G401 (cell line): ENCODE measurements at places on chromosomes 13 and 19. TPM values are rescaled to one million over a fixed set of nuclear protein-coding genes. Genes with fewer than 3 reads are reported as not detected.
A peak's percentile ranks its signal among the peaks of the same experiment; 100 is the strongest.

DNA sequence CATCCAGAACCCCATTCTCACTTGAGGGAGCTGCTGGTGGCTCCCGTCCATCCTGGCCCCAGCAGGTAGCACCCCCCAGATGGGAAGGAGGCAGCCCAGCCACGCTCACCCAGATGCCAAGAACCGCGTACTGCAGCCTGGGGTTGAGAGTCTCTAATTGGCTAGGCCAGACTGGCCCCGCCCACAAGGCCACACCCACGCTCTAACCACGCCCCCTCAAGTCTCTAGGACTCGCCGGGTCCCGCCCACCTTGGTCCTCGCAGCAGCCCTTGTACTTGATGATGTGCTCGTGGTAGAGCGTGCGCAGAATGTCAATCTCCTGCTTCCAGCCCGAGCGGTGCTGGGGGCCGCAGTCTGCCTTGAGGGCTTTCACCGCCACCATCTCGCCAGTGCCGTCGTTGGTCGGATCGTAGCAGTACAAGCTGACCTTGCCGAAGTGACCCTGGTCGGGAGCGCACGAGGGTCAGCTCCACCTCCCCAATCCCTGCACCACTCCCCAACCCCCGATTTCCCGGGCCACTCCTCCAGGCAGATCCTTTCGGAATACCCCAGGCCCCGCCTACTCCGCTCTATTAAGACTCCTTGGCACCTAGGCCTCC is 14.5 kb upstream of the ICAM3 start:
- DNase-seq, result no peak

The CEACAM7 gene
- not detected in 2 replicates for total RNA-seq

GRCh38 chr19:44776402-44777096 is 1.1 kb upstream of the CBLC start:
- DNase-seq, result no peak

GRCh38 chr19:48183356-48183755 is 12.9 kb downstream of the ZSWIM9 start:
- no peak for DNase-seq

GRCh38 chr13:30789166-30789862 is 54.0 kb downstream of the ALOX5AP start:
- DNase-seq, result no peak

- no peak for DNase-seq
Measured at GRCh38 chr19:788686-788982, 8.6 kb upstream of the PTBP1 start.

DNA sequence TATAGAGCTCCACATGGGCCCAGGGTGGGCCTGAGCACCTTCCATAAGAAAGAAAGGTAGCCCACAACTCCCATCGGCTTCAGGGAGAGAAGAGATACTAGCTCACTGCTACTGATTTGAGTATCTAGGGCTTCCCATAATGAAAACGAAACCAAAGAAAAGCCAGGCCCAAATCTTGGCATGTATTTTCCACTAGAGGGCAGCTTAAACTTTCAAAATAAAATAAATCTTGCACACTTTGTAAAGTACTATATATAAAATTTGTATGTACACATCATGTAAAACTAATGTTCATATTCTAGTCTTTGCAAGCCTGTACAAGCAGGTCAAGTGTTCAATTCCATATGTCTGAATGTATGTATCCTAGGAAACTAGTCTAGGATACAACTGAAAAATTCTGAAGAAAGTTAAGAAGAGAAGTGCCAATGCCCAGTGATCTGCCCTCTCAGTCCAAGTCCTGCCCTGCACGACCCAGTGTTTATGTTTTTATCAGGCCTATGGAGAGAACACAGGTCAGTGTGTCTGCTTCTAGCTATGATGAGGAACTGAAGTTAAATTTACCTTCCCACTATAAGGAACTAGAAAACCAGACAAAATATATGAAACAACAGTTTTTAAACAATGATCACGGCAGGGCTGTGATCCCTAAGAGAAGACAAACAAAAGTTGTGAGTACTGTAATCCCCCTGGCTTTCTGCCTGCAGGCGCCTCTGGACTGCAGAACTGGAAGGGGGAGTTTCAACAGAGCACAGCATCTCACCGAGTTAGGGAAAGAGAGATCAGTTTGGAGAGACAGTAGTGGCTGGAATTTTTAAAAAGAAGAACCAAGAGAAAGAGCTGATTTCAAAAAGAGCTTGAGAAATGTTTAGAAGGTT is 475.7 kb downstream of the UQCRFS1 start:
- DNase-seq, result peak; percentile 33

DNA sequence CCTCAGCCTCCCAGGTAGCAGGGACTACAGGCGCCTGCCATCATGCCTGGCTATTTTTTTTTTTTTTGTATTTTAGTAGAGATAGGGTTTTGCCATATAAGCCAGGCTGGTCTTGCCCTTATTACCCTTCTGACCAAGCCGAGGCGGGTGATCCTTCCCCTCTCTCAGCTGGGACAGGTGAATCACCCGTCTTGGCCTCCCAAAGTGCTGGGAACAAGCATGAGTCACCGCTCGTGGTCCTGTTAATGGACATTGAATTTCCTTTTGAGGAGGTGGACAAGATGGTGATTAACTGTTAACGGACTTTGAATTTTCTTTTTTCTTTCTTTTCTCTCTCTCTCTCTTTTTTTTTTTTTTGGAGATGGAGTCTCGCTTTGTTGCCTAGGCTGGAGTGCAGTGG is 10.6 kb downstream of the CD70 start:
- no peak for DNase-seq

GRCh38 chr19:10740798-10741197 is 22.9 kb downstream of the DNM2 start:
- no peak for DNase-seq

The ZNF780B gene
- 9.5 and 12.8 TPM in 2 replicates for total RNA-seq

DNA sequence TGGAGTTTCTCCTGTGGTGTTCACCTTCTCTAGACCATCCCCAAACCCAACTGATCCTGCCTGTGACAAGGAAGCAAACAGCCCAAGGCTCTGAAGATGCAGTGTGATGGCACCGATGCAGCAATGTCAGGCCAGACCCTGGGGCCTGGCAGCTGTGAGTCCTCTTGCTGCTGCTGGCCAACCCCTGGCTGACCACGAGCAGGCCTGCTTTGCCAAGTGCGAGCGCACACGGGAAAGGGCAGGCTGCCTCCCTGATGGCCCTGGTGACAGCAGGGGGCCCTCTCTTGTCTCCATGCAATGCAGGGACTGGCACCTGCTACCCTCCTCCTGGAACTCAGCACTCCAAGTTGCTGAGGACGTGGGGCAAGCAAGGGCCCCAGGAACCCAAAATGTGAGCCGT is 5.4 kb upstream of the VSTM2B start:
- no peak for DNase-seq

GRCh38 chr19:39405958-39406655 is 540 bp upstream of the ZFP36 start:
- DNase-seq, result peak; percentile 37

GRCh38 chr13:24308068-24308445 is 1.3 kb upstream of the C1QTNF9 start:
- DNase-seq, result no peak

The KLK6 gene
- total RNA-seq, result not detected in 2 replicates

- no peak for DNase-seq
Measured at GRCh38 chr19:42312370-42312769, 739 bp upstream of the TMEM145 start.

- no peak for DNase-seq
Measured at GRCh38 chr13:27289011-27289665, 18.5 kb downstream of the RASL11A start.

- DNase-seq, result no peak
Measured at GRCh38 chr13:33032037-33032625, 15.9 kb downstream of the KL start.
